ENCODE measurements at places on chromosomes 3 and 15.

- DNase-seq, result no peak
Measured at GRCh38 chr3:156491192-156491591, 63.7 kb downstream of the SSR3 start.

- DNase-seq, result no peak
Measured at GRCh38 chr3:5874931-5875341, 687.4 kb downstream of the EDEM1 start.

DNA sequence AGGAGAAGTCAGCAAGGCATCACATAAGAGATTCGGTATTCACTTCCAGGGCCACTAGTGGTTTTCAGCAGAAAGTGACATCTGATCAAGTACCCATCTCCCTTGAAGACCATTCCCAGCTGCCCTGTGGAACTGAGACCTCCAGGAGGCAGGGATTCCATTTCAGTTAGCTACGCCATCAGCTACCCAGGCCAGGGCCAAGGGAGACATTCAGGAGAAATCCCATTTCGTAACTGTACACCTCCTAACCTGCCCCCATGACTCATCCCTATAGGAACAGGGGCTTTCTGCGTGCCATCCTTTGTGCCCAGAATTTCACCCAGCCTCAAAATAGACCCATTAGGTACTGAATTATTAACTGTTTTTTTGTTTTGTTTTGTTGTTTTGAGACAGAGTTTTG is 24.7 kb downstream of the SPATA12 start:
- DNase-seq, result no peak

DNA sequence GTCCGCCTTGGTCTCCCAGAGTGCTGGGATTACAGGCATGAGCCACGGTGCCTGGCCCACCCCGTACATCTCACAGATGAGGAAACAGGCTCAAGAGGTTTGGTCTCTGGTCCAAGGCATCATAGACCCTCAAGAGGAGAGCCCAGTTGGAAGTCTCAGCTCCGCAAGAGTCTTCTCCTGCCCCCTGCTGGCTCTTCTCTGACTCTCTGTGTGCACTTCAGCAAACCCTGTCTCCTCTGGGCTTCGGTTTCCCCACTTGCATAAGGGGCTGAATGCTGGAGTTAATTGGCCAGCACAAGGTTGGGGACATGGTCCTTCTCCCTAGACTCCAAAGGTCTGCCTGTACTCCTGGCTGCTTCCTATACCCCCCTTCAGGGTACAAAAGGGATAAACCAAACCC is 3.9 kb downstream of the MST1R start:
- no peak for DNase-seq

GRCh38 chr3:113079218-113079961 is 88.6 kb downstream of the GTPBP8 start:
- no peak for DNase-seq

- DNase-seq, result no peak
Measured at GRCh38 chr3:102360183-102360860, 74.5 kb upstream of the ZPLD1 start.

- DNase-seq, result no peak
Measured at GRCh38 chr15:99981191-99981647, 248.0 kb upstream of the LYSMD4 start.

DNA sequence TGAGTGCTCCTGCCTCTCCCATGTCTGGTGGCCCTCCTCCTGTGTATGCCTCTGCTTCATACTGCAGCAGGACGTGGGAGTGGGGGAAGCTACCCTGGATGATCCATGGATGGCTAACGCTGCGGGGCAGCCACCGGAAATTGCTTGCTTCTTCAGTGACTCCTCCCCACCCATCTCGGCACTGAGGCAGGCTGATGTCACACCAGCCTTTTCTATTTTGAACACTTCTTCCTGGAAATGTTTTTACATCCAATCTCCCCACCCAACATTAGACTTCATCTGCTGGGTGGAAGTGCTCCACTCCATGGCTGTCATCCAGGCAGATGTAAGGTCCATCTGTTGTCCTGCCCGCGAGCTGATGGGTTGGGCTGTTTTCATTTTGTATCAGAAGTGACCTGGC is 58.9 kb upstream of the MUC13 start:
- DNase-seq, result no peak

DNA sequence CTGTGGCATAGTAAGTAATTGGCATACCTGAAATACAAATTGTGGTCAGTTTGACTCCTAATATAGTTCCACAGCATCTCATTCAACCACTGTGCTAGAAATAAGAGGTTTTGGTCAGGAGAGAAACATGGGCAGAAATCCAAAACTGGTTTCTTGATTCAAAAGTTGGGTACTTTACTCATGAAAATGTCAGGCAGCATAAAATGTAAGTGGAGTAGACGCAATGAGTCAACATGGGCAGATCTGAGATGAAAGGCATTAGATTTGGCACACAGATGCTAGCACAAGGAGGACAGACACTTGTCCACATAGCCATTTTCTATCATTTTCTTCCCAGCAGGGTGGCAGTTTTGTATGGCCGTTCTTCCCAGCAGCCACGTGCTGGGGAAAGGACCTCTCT is 255.8 kb upstream of the CDIN1 start:
- DNase-seq, result no peak

DNA sequence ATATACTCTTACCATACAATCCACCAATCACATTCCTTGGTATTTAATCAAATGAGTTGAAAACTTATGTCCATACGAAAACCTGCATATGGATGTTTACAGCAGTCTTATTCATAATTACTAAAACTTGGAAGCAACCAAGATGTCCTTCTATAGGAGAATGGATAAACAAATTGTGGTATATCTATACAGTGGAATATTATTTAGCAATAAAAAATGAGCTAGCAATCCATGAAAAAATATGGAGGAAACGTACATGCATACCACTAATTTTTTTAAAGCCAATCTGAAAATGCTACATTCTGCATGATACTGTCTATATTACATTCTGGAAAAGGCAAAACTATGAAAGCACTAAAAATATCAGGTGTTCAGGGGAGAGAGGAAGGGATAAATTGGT is 73.9 kb upstream of the LPP start:
- DNase-seq, result no peak

DNA sequence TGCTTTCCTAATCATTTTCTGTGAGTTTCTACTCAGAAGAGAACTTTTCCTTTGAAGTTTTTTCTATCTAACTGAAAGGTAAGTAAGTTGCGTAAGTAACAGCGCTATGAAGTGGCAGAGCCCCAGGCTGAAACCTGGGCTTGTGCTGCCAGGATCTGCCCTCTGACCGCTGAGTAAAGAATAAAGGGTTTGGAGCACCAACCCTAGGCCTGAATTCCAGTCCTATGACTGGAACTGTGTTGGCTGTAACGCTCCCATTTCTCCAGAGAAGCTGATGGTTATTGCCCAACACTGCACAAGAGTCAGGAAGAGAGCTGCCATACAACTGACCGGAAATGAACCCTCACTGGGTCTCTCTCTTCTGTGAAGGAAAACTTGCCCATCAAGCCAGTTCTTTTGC is 87.0 kb downstream of the FOXB1 start:
- DNase-seq, result no peak

GRCh38 chr3:66609660-66610561 is 109.1 kb upstream of the LRIG1 start:
- no peak for DNase-seq

DNA sequence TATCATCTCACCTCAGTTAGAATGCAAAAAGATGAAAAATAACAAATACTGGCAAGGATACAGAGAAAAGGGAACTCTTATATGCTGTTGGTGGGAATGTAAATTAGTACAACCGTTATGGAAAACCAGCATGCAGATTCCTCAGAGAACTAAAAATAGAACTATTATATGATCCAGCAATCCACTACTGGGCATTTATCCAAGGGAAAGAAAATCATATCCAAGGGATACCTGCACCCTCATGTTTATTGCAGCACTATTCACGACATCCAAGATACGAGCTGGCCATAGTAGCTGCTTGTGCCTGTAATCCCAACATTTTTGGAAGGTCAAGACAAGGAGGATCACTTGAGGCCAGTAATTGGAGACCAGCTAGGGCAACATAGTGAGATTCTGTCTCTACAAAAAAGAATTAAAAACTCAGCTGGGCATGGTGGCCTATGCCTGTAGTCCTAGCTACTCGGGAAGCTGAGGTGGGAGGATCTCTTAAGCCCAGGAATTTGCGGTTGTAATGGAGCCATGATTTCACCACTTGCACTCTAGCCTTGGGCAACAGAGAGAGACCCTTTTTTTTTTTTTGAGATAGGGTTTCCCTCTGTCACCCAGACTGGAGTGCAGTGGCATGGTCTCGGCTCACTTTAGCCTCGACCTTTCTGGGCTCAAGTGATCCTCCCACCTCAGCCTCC is 26.6 kb downstream of the USP50 start:
- DNase-seq, result no peak

- no peak for DNase-seq
Measured at GRCh38 chr3:64813326-64813725, 125.5 kb upstream of the ADAMTS9 start.

GRCh38 chr3:66380200-66380932 is 120.5 kb downstream of the LRIG1 start:
- DNase-seq, result no peak

GRCh38 chr3:169077394-169077906 is 586.1 kb downstream of the MECOM start:
- DNase-seq, result no peak

DNA sequence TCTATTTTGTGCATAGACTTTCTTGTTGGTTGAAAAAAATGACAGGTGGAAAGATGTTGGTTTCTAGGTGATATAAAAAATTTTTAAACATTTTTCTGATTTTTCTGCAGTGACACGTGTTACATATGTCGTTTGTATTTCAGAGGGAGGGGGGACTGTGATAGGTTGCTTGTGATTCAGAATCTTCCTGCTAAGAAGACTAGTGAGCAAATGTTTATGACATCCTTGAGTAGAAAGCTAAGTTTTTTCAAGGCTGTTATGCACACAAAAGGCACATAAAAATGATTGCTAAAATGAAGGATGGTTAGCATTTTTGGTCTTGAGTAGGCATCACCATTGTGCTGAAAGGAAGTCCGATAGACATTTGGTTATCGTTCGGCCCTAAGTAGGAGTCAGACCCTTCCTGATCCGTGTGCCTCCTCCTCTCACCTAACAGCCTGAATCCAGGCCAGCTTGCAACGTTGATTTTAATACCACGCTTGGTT is 1.5 kb downstream of the ZNF639 start:
- no peak for DNase-seq

DNA sequence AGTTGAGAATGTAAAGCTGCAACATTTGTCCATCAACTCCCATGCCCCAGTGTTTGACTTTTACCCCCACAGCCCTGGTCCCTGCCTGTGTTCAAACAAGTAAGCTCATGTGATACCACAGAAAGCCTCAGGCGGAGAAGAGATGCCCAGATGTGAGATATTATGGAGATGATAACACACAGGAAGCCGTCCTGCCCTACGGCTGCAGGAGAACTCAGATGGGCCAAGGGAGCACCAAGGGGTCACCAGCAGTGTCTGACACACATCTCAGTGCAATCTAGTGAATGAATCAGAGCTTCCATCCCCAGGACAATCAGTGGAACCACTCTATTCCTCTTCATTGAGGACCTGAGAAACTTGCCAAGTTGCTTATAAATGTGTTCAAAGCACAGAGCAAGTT is 14.0 kb upstream of the SPINK8 start:
- DNase-seq, result no peak

DNA sequence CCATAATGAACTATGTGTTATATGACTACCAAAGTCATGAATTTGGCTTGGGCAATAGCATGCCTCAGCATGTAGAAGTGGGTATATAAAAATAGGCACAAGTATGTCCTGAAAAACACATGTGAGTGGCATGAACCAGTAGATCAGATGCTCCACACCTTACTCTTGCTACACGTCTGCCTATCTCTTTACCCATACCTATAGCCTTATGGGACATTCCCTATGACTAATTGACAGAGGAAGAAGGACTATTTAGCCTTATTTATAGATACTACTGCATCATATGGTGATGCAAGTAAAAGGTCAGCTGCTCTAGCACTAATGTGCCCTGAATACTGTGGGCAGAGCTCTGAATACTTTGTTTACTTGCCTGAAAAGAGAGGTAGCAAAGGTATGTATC is 81.0 kb upstream of the ZPLD1 start:
- DNase-seq, result no peak

DNA sequence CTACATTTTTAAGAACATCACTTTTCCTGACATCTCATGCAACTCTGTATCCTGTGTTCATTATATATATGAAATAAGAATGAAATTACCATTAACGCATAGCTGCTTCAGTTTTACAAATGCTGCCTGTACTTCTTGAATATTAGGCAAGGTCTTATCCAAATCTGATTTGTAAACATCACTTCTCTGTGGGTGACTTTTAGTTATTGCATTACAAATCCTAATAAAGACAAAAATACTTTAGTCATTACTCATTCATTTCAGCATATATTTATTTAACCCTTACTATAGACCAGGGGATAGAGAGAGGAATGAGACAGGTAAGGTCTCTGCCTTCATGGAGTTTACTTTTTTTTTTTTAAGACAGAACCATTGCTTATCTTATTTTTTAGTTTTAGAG is 36.8 kb downstream of the MTMR10 start:
- DNase-seq, result no peak

GRCh38 chr15:61115241-61115640 is 113.9 kb downstream of the RORA start:
- DNase-seq, result no peak

DNA sequence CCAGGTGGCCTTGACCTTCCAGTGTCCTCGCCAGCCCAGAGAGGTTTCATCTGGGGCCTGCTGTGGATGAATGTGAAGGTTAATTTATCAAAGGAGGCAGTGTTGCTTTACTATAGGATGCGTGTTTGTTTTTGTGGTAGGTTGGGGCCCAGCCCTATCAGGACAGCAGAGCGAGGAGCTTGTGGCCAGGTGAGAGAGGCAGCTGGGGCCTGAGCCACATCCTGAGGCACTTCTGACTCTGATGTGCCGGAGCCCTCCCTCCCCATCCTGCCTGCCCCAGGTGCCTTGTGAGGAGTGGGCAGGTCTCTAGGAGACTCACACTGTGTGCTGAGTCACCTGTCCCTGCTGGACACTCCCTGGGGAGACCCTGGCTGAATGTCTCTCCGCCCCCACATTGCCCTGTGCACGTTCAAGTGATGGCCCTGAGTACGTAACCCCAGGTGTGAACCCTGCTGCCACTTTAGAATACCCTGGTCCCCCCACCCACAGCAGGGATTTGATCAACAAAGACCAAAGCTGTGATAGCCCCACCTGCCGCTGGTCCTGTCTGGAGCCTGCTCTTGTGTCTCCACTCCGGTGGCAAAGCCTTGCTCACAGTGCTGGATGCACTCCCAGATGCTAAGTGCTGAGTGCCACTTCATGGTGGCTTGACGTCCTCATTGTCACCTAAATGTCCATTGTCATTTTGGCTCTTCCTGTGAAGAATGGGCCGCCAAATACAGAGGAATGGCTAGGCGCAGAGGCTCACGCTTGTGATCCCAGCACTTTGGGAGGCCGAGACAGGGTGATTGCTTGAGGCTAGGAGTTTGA is 16.0 kb downstream of the FBLN2 start:
- no peak for DNase-seq

DNA sequence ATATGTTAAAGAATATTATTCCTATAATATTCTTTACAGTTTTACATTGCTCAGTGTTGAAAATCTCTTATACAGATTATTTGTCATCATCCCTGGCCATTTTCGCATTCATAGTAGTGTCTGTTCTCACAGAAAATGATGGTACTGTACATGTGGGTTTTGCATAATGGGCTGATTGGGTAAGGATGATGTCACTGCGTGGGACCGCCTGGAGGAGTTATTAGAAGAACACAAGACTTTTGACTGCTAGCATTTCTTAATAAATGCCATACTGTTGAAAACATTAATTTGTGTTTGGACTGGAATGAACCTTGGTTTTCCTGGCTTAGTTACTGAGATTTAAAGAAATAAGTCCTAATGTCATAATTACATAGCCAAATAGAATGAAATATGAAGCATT is 20.3 kb downstream of the LRCH3 start:
- no peak for DNase-seq

- no peak for DNase-seq
Measured at GRCh38 chr3:117278424-117279190, 569.0 kb downstream of the TUSC7 start.

Data from left renal pelvis (tissue), 4 donors.